ENCODE measurements at places on chromosomes 11 and 22. TPM values are rescaled to one million over a fixed set of nuclear protein-coding genes. Genes with fewer than 3 reads are reported as not detected.

Gene ANO9
- not detected for total RNA-seq

Gene APOL5
- total RNA-seq, result 0.18 TPM

Gene TENM4
- total RNA-seq, result 9.0 TPM

- no peak for DNase-seq
Observed at GRCh38 chr11:108571001-108571400, 22.6 kb downstream of the EXPH5 start.

DNA sequence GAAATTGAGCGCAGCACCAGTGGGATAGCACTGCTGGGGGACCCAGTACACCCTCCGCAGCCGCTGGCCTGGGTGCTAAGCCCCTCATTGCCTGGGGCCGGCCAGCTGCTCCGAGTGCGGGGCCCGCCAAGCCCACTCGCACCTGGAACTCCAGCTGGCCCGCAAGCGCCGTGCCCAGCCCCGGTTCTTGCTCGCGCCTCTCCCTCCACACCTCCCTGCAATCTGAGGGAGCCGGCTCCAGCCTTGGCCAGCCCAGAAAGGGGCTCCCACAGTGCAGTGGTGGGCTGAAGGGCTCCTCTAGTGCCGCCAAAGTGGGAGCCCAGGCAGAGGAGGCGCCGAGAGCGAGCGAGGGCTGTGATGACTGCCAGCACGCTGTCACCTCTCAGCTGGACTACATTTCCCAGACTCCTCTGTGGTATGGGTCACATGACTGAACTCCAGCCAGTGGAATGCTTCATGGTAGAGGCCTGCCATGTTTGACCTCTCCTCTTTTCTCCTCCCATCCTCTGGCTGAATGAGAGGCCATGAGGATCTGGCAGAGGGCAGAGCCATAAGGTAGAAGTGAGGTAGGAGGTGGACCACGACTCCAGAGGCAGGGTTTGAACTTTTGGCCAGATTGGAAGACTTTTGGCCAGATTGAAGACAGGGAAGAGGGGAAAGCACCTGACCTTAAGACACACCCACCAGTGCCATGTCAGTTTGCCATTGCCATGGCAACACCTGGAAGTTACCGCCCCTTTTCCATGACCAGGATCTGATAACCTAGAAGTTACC lies 6.2 kb downstream of the MRGPRD start:
- peak; percentile 12 for DNase-seq

DNA sequence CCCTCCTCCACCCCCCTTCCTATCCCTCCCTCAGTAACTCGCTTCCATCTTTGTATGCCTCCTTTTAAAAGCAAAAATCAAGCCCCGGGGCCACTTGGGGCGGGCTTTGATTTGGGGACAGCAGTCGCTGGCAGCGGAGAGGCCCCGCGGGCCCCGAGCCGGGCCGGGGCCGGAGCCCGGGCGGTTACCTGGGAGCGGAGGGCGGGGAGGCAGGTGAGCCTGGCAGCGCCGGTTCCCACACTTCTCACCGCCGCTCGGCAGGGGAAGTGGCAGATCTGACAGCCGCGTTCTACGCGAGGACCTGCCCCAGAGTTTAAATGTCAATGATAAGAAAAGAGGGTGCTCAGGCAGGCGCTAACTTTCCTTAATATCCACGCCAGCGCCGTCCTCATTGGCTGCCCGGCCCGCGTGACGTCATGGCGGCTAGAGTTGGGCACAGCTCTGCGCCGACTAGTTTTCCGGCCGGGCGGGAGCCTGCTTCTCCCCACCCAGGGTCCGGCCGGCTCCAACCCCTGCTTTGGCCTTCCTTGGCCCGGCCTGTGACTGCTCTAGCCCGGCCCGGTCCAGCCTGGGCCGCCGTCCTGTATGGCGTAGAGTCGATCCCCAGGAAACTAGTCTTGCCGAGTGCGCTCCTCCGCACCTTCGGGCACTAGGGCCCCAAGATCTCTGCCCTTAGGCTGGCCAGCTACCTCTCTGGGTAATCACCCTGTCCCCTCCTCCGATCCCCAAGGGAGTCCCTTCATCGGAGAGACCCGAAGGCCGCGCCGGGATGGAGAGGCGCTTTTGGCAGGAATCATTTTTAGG lies 6.7 kb upstream of the PAX6 start:
- DNase-seq, result no peak

Gene SHISA8
- total RNA-seq, result not detected

GRCh38 chr22:47805394-47805935 lies 1043.0 kb downstream of the TBC1D22A start:
- DNase-seq, result no peak

DNA sequence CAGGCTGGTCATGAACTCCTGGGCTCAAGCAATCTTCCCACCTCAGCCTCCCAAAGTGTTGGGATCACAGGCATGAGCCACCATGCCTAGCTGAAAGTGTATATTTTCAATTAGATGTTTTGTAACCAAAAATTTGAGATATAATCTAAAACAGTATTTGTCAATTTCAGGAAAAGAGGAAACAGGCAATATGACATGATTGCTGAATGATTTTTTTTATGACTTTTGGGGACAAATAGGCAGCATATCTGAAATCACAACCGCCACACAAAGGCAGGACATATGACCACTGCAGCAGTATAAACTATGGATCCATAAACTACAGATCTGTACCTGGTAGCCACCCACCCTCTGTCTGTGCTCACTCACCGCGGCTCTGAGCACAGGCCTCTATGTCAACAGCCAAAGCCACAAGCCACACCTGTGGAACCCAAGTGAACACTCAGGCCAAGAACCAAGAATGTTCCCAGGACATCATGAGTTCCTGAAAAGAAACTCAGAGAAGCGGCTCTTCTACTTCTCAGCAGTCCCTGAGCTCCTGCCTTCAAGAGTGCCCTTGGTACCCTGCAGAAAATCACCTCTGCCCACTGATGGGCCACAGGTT lies 22.5 kb downstream of the PISD start:
- DNase-seq, result no peak

Gene C11orf16
- not detected for total RNA-seq

GRCh38 chr11:47571895-47572294 lies 6.5 kb downstream of the PTPMT1 start:
- DNase-seq, result peak; percentile 85

GRCh38 chr22:32804531-32805360 lies 3.2 kb downstream of the TIMP3 start:
- DNase-seq, result no peak

- no peak for DNase-seq
Observed at GRCh38 chr11:44930588-44931302, 19.9 kb downstream of the TP53I11 start.

DNA sequence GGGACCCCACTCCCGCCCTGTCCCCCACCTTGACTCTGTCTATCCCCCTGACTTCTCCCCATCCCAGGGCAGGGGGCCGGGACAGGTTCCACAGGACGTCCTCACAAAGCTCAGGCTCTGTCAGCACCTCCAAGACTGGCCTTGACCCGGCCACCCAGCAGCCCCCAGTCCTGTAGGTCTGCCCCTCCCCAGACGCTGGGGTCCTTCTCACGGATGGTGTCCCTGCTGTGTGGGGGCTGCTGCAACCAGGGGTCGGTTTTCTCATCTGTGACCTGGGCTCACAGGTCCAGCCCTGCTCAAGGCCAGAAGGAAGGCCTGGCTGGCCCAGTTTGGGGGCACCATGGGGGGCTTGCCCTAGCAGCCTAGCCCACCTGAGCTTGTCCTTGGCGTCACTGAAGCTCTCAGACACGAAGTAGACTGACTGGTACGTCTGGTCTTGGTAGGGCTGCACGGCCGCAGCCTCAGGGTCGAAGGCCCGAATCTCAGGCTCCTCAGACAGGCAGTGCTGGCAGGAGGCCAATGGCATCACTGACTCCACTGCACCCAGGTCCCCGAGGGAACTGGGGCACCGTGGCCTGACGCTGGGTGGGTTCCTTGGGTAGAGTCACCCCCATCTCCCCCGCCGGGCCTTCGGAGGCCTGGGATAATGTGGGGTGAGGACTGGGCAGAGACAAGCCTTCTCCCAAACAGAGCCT lies 4.0 kb upstream of the INS start:
- no peak for DNase-seq

DNA sequence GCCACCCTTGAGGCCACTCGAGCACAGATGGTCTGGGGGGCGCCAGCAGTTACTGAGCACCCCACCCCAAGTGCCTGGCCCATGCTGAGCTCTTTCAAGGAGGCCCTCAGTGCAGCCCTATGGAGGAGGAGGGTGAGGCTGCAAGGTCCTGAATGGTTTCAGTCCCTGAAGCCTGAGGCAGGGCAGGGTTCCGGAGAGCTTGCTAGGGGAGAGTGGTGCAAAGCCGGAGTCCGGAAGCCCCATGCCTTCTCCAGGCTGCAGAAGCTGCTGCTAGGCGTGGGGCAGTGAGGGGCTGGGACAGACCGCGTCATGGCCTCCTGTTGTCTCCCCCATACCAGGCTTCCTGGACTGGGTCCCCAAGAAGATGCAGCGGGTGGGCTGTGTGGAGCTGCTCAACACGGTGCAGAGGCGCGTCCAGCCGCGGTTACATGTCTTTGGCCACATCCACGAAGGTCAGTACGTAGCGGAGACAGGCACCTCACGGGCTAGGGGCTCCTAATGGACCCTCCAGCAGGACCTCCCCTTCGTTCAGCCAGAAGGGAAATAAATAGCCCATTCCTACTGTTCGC lies 90.6 kb downstream of the MPPED1 start:
- no peak for DNase-seq

Gene OR10D3
- total RNA-seq, result not detected

GRCh38 chr11:113213549-113213948 lies 100.8 kb upstream of the TTC12 start:
- no peak for DNase-seq

DNA sequence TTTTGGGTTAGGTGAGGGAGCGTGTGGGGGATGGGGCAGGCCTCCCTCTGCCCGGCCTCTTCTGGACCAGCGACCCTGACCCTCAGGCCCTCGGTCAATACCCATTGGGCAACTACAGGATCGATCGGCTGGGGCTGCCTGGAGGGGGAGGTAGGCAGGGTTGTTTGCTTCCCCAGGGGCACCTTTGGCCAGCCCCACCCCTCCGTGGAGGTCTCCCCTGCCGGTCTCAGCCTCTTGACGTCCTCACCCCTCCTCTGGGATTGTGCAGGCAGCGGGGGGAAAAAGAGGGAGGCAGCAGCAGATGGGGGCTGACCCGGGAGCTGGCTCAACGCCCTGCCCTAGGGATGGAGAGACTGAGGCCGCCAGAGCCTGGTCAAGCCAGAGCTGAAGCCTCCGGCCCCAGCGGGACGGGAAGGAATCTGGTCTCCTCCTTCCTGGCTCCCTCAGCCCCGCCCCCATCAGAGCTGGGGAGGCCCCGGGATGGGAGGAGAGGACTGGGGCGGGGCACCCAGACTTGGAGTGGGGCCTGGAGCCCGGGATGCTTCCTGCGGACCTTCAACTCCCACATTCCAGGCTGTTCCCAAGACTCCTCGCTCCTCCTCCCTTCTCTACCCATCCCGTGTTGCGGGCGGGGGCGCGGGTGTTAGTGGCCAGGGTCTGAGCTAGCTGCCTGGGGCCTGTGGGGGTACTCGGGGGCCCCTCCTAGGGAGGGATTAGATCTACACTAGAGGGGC lies 14.4 kb upstream of the CDC42EP1 start:
- peak; percentile 90 for DNase-seq

Gene OR2D2
- total RNA-seq, result 0.28 TPM

GRCh38 chr22:41395531-41396240 lies 13.9 kb downstream of the TEF start:
- DNase-seq, result no peak

DNA sequence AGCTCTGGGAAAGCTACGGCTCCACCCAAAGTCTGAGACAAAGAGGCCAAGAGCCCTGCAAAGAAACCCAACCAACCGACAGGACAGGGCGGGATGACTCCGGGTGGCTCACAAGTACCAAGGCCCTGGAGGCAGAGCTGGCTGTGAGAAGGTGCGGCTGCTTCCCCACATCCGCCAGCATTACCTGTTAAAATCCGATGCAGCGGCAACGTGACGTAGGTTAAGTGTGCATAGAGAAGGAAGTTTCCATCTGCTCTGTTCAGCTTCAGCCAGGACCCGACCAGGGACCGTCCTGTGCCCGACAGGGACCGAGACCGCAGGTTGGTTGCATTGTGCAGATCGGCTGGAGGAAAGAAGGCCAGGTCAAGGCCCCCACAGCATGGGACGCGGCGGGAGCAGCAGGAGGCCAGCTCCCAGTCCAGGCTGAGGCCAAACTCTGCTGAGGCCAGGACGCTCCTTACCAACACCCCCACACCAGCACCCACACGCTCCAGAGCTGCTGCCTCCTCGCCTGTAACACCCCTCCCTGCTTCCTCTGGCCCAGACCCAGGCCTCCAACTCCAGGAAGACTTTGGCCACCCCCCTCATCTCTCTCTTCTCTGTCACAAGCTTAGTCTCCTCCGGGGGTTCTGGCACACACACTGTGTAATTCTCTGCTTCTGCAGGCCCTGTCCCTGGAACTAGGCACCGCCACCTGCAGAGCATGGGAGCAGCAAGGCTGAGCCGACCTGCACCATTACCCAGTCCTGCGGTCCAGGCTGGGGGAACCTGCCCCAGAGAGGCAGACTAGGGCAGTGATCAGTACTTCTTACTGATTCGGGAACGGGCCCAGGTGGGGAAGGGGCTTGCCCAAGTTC lies 34.1 kb downstream of the NUP50 start:
- DNase-seq, result no peak

DNA sequence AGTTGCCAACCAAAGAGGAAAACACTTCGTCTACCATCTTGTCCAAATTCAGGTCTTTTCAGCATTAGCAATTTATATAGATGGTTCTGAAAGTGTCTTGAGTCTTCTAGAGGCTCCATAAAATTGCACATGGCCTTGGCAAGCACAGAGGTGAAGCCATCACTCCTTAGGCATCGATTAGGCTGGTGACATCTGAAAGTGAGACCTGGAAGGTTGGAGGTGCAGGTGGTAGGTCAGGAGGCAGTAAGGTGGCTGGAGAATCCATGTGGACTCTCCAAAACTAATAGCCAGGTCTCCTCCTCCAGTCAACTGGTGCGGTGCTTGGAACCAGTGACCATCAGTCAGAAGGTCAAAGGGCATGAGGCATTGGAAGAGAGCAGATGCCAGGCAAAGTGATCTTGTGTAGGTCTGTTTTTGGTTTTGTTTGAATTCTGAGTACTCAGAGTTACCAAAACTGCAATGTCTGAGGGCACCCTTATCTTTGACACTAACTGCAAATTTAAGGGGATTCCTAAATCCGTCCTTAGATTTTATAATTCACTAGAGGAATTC lies 6.6 kb upstream of the APOL2 start:
- no peak for DNase-seq

- no peak for DNase-seq
Observed at GRCh38 chr11:17468122-17468521, 8.5 kb downstream of the ABCC8 start.

DNA sequence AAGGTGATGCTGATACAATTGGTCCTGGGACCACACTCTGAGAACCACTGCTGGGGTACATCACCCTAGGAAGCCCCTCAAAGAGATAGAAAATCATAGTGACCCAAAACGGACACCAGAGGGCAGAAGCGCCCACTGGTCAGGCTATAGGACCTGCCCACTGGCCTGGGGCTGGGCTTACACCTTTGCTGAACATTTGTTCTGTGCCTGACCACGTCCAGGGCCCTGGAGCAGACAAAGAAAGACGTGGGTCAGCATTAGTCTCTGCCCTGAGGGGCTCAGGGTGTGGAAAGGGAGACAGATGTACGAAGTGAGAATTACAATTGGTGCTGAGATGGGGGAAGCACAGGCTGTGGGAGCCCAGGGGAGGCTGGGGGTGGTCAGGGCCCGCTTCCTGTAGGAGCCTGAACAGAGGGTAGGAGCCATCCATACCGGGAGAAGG lies 14.4 kb upstream of the SERPINH1 start:
- peak; percentile 65 for DNase-seq

GRCh38 chr11:69311767-69312385 lies 17.9 kb downstream of the MYEOV start:
- DNase-seq, result no peak

Gene RBMXL2
- not detected for total RNA-seq

Gene OR8G5
- total RNA-seq, result not detected
